ENCODE measurements at places on chromosomes 7 and 10. TPM values are rescaled to one million over a fixed set of nuclear protein-coding genes. Genes with fewer than 3 reads are reported as not detected.

The AGR2 gene
- not detected for total RNA-seq

The HKDC1 gene
- total RNA-seq, result 1.0 TPM

The ANXA8 gene
- total RNA-seq, result 0.31 TPM

The PTPRN2 gene
- total RNA-seq, result 0.31 TPM

The WBP1L gene
- total RNA-seq, result 6.7 TPM

The NCF1 gene
- total RNA-seq, result 23.0 TPM

The HYAL4 gene
- total RNA-seq, result not detected
